ENCODE measurements at places on chromosomes 2 and 18.

DNA sequence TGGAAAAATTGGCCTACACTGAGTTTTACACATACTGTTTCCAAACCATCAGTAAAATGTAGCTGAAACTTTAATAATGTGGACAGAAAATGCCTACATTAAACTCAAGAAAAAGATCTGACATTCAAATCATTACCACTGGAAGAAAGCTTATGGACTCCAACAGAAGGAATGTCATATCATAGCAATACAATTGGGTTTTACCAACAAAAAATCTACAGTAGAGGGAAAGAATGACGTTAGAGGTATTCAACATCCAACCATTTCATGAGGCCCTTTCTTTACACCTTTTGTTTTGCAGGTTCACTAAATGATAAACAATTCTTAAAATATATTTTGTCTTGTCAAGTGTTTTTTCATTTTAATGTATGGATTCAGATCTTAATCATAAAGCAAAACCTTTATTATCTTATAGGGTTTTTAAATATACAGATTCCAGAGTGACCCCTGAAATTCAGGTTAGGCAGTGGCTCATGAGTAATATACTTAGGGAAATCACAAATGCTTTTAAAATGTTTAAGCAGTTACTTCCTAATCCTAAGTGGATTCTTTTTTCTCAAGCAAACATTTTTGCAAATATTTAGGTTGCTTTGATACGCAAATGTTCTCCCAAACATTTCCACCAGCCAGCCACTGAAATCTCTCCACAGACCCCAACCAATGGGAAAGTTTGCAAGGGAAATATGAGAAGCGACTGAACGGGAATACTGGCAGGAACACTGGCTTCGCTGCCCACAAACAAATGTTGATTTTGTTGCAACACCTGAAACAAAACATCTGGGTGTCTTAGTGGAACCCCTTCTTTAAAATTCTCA, 168.7 kb downstream of the TCF4 start:
- no peak for DNase-seq

DNA sequence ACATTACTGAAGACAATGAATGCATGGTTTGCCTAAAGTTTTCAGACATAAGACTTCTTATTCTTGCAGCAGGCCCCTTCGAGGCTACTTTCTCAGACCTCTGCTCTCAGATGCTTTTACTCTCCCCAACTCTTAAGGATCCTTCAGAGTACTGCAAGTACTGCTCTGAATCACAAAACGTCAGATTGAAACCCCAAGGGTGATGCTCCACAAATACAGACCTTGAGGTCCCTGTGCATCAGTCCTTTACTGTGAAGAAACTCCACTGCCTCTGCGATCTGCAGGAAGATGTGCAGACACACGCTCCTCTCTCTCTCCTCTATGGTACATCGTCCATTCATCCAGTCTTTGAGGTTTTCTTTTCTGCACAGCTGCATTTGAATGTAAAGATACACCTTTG, 52.8 kb downstream of the EIF2AK3 start:
- DNase-seq = no peak

- no peak for DNase-seq
Measured at GRCh38 chr2:188494906-188495305, 203.2 kb downstream of the GULP1 start.

GRCh38 chr2:1115843-1116539, 165.3 kb downstream of the SNTG2 start:
- no peak for DNase-seq

GRCh38 chr2:229130522-229130921, 140.6 kb downstream of the PID1 start:
- DNase-seq = no peak

- DNase-seq = no peak
Measured at GRCh38 chr2:150168595-150169236, 318.8 kb downstream of the RND3 start.

- DNase-seq = no peak
Measured at GRCh38 chr2:16151281-16151570, 210.9 kb downstream of the MYCN start.

DNA sequence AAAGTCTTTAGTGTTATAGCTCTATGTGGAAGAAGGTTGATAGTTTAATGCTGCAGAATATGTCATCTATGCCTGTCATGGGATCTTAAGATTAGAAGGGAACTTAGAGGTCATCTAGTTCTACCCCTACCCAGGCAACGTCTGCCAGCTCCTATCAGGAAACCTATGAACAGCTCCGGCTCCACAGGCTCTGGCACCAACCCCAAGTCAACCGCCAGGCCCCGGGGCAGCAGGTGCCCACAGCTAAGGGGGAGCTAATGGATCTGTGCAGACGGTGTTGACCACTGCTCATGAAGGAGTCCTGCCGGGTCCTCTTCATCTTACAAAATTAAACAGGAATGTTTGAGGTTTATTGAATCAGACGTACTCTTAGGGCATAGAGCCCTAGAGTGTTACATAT, 440.8 kb upstream of the KLHL29 start:
- DNase-seq = no peak

GRCh38 chr2:195031411-195031810, 625.6 kb upstream of the SLC39A10 start:
- no peak for DNase-seq

- DNase-seq = no peak
Measured at GRCh38 chr18:42807887-42808286, 307.6 kb downstream of the RIT2 start.

DNA sequence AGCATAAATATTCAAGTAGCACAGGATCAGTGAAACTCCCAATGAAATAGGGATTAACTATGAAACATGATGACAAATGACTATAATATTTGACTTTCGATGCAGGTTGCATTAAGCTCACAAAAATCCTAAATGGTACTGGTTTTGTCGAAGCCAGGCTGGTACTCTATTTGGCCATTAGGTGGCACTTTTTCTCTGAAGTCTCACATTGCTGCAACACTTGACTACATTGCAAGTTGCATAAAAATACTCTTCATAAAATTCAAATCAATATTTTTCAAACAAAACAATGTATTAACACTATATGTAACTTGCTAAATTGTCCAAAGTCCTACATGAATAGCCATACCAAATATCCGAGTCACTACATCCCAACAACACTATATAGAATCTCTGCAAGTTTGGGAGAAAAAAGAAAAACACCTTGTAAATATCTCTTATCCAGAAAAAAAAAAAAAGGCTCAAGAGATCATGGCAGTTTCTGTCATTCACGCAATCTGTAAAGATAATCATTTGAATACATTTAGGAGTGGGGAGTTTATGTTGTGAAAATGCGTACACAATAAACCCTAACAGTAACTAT, 9.5 kb downstream of the RTTN start:
- no peak for DNase-seq

DNA sequence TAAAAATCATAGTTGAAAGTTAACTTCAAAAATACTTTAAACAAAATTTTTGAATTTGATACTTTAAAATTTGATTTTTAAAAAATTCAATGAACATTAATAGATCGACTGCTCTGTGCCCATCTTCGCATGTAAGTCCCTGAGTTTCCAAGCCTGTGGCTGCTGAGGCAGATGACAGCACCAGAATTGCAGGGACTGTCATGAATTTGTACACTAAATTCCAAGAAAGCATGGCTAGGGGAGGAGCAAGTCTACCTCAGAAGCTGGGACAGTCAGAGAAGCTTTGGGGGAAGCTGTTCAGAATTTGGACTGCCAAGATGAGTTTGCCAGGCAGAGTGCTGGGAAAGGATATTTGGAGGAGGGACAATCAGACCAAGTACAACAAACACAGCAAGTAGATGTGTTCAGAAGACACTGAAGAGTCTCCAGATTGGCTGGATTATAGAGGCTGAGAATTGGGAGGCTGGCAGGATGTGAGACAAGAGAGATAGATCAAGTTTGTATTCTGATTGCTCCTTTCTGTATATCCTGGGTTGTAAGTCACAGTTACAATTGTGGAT, 79.0 kb downstream of the ASXL3 start:
- no peak for DNase-seq

GRCh38 chr2:224781400-224781799, 65.2 kb upstream of the CCDC195 start:
- no peak for DNase-seq

GRCh38 chr2:226671141-226671676, 128.4 kb downstream of the IRS1 start:
- no peak for DNase-seq

DNA sequence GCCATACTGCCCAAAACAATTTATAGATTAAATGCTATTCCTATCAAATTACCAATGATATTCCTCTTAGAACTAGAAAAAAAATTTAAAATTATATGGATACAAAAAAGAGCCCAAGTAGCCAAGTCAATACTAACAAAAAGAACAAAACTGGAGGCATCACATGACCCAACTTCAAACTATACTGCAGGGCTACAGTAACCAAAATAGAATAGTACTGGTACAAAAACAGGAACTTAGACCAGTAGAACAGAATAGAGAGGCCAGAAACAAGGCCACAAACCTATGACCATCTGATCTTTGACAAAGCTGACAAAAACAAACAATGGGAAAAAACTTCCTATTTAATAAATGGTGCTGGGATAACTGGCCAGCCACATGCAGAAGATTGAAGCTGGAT, 86.1 kb upstream of the KYNU start:
- no peak for DNase-seq

DNA sequence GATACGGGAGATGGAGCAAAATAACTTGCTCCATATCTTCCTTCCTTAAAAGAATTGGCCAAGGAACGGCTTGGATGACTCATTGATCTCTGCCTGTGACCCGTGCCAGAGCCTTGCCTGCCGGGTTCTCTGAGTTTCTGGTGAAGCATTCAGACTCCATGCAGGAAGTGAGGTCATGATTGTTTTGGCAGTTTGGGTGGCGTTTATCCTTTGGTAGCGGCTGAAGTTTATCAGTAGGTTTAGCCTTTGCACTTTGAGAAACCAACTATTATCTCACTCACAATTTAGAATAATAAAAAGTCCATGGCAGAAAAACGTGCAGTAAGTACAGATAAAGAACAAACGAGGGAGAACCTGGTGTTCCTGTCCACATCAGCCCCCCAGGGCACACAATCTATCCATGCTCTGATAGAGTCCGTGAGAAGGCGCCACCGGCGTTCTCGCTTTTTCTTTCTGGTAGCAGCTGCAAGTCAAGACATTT, 15.0 kb upstream of the CTAGE1 start:
- DNase-seq = no peak

DNA sequence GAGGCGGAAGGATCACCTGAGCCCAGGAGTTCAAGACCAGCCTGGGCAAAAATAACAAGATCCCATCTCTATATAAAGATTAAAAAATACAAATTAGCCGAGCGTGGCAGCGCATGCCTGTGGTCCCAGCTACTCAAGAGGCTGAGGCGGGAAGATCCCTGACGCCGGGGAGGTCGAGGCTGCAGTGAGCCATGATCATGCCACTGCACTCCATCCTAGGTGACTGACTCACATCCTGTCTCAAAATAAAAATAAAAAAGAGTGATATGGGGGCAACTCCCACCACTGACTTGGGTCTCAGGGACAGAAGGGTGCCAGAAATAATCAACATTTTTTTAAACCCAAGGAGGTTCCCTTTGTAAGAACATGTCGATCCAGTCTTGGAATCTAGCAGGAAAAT, 37.6 kb downstream of the ZNF516 start:
- DNase-seq = peak; percentile 13

- peak; percentile 17 for DNase-seq
Measured at GRCh38 chr2:23402205-23402740, 17.3 kb downstream of the KLHL29 start.

GRCh38 chr2:170973225-170973491, 44.1 kb downstream of the GORASP2 start:
- DNase-seq = no peak

GRCh38 chr2:126059379-126059778, 596.6 kb upstream of the GYPC start:
- no peak for DNase-seq

DNA sequence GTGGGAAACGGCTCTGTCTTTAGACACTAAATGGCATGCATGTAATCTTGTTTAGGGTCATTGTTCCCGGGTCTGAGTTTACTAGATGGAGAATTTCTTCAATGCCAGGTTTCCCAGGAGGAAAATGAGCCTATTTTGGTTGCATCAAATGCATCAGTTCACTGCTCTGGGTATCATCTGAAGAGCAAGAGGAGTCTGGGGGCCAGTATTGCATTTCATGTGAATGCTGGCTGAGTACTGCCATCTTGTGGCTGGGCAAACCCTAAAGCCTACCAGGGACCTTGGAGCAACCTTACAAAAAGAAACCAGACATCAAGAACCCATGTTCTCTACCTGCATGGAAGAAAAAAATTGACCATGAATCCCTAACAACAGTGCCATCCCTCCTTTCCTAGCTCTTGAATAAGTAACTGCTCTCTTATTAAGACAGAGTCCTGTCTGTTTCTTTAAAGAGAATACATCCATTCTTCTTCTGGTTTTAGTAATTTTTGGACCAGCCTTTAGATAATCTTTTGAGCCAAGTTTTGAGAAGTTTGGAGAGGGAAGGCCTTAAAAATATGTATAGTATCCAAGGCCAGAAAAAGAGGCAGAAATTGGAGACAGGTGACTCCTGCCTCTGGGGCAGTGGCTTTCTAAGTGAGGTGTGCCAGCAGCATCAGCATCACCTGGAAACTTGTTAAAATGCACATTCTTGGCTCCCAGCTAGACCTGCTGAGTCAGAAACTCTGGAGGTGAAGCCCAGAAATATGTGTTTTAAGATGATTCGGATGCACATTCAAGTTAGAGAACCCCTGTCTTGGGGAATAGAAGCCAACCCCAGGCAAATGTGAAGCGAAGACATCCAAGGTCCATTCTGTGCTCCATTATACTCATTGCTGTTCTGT, 261.0 kb upstream of the CXCR4 start:
- peak; percentile 45 for DNase-seq

DNA sequence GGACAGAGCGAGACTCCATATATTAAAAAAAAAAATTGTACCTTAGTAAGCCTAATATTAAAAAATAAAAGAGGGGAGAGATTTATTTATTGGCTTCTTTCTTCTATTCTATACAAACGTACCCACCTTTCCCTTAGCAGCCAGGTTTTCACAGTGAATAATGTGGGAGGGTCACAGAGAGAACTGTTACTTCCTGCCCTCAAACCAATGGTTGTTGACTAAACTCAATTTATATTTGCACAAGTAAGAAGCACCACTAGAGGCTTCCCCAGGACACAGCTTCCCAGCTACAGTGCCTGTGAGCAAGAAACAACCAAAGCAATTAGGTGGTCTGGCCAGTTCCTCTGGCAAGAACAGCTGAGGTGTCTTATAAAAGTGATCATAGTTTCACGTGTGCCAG, 28.9 kb upstream of the GALR1 start:
- DNase-seq = no peak

GRCh38 chr18:31232013-31232412, 69.4 kb upstream of the DSC1 start:
- no peak for DNase-seq

DNA sequence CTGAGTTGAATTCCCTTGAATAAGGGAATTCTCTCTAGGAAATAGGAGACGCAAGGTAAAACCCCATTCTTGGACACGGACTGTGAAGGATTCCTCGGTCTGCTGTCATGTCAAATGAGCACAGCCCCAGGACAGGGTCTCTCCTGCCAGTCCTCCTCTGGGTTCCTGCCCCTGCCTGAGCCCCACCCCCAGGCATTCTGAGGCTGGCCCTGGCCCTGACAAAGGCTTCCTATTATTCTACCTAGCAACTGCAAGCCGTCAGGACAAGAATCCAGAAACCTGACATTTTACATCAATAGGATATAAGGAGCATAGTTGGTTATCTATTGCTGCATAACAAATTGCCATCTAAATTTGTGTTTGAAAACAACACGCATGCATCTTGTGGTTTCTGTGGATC, 253.3 kb upstream of the AGAP1 start:
- no peak for DNase-seq

- DNase-seq = no peak
Measured at GRCh38 chr2:220114443-220114842, 487.0 kb downstream of the SLC4A3 start.

- DNase-seq = no peak
Measured at GRCh38 chr2:179974761-179975160, 32.3 kb downstream of the CWC22 start.

Measured in mesothelial cell of epicardium (in vitro differentiated cells).